NCI-H2081 treated with DMSO at 0.1 percent for 48 hours (cell line): ENCODE measurements at places on chromosomes 13 and 19.

- no peak for DNase-seq
Measured at GRCh38 chr13:40155201-40155600, 499.7 kb downstream of the COG6 start.

DNA sequence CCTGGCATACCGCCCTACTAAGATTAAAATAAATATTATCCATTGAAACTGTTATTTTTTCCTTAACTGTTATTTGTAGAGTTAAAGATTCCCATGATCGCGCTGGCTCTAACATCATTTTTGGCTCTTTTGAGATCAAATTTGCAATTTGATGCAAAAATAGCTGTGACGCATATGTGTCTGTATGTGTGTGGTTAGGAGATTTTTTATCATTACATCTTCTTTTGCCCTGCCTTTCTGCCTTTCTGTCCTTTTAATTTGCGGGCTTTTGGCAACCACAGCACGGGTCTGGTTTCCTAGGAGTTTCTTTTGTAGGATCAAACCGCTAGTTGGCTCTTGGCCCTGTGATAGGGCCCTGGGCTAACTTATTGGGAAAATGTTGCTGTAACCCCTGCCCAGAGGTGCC is 37.3 kb upstream of the ALOX5AP start:
- no peak for DNase-seq

GRCh38 chr19:6362027-6362350 is 658 bp downstream of the CLPP start:
- DNase-seq: no peak

GRCh38 chr13:79287939-79288795 is 117.9 kb downstream of the RBM26 start:
- DNase-seq: no peak

DNA sequence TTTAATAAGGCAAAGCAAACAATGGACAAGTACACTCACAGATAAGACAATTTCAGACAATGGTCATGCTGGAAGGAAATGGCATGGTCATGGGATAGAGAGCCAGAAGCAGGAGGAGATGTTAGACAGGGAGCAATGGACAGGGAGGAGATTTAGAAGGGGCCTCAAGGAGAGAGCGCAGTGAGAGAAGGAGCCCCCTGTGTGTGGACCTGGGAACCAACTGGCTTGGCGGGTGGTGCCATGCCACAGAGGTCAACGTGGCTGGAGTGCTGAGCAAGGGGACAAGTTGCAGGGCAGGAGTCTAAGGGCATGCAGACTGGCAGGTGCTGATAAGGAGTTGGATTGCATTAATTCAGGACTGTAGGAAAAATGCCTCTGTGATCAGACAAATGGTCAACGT is 75.3 kb upstream of the UQCRFS1 start:
- DNase-seq: no peak

DNA sequence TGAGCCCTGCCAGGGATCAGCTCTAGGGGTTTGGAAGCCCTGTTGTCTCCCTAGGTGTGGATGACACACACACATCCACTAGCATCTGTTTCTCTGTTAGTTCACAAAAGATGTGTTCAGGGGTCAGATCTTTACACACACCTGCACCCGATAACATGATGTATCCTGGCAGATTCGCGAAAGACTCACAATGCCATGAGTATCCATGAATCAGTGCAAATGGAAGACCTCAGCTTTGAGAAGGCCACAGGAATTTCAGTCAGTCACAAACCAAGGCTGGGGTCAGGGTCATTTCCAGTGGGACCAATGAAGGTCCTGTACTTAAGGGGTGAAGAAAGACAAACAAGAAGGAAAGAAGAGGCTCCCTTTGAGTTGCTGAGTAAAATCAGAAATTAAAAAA is 898.2 kb downstream of the UQCRFS1 start:
- DNase-seq: no peak

DNA sequence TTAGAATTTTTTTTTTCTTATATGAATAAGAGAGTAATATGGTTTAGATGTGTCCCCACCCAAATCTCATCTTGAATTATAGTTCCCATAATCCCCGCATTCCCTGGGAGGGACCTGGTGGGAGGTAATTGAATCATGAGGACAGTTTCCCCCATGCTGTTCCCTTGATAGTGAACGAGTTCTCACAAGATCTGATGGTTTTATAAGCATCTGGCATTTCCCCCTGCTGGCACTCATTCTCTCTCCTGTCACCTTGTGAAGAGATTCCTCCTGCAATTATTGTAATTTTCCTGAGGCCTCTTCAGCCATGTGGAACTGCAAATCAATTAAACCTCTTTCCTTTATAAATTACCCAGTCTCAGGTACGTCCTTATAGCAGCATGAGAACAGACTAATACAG is 205.7 kb downstream of the MYO16 start:
- DNase-seq: no peak

DNA sequence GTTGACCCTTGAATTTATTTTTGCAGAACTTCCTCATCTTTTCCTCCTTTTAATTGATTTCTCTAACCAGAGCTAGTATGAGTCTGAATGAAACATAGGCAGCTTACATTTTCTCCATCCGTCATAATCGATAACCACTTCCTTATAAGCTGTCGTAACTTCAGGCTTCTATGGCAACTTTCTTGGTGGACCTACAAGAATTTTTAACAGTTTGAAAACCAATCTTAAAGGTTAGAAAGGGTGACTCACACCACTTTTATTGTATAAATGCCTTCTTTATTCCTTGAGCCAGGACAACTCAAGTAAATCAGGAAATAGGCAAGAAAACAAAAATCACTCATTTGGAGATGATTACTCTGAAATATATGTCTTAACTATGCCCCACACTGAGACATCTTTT is 105.7 kb upstream of the KL start:
- no peak for DNase-seq

GRCh38 chr19:50486823-50487515 is 10.3 kb upstream of the GARIN5A start:
- no peak for DNase-seq

DNA sequence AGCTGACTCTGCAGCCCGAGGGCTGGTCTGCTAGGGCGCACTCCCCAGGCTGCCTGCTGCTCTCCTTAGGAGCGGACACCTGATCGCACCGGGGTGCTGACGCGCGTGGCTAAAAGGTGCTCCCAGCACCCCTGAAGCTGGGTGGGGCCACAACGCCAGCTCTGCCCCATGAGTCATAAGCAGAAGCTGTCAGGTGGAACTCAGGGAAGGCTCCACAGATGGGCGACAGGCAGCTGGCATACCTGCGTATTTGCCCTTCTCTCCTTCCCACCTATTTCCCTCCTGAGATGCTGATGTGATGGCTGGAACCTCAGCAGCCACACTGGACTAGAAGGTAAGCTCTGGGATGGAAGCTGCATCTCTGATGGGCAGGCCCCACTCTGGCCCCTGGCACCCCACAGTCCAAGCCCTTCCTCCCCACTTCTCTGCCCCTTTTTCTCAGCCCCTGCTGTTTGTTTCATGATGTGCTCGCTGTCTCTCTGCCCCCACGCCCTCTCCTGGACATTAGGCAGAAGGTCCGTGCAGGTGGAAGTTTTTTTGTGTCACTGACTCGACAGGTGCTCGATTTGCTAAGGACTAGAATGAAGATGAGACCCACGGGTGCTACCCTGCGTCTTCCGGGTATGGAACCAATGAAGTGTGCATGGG is 30.3 kb upstream of the CACTIN start:
- no peak for DNase-seq

GRCh38 chr13:101640788-101641400 is 188.4 kb downstream of the ITGBL1 start:
- no peak for DNase-seq
